ENCODE measurements at places on chromosomes 1 and 21.

DNA sequence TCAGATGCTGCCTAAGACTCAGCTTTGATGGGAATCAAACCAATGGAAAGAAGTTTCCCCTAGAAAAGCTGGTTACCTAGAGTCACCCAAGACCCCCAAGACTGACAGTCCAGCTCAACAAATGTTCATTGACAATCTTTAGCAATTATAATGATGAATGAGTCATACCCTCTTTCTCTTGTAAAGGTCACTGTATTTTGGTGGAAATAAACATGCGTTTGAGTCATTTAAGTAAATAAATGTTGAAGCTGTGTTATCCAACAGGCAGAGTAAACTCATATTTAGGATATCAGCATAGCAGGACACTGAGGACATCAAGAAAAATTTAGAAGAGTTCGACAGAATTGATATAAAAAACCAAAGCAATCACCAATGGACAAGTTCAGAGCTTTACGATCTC is 295.9 kb downstream of the RGS7 start:
- DNase-seq, result no peak

GRCh38 chr1:205046870-205047269 is 3.9 kb downstream of the CNTN2 start:
- no peak for DNase-seq

- DNase-seq, result peak; percentile 78
Measured at GRCh38 chr1:111733183-111733991, 5.8 kb downstream of the INKA2 start.

GRCh38 chr1:6873298-6874015 is 88.2 kb downstream of the CAMTA1 start:
- no peak for DNase-seq

GRCh38 chr1:188735567-188735966 is 1742.1 kb downstream of the BRINP3 start:
- DNase-seq, result no peak

DNA sequence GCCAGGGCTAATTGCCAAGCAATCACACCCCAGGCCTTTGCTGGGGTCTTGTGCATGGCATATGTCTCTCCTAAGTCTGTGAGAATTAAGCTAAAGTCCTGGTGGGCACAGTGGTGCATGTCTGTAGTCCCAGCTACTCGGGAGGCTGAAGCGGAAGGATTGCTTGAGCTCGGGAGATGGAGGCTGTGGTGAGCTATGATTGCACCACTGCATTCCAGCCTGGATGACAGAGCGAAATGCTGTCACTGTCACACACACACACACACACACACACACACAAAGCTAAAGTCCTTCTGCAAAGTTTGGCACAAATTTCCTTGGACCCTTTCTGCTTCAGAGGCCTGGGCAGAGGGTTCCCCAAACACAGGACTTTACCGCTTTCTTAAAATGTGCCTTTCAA is 31.3 kb upstream of the DNAJC11 start:
- no peak for DNase-seq

- DNase-seq, result peak; percentile 68
Measured at GRCh38 chr1:145918992-145919939, 749 bp upstream of the PEX11B start.

DNA sequence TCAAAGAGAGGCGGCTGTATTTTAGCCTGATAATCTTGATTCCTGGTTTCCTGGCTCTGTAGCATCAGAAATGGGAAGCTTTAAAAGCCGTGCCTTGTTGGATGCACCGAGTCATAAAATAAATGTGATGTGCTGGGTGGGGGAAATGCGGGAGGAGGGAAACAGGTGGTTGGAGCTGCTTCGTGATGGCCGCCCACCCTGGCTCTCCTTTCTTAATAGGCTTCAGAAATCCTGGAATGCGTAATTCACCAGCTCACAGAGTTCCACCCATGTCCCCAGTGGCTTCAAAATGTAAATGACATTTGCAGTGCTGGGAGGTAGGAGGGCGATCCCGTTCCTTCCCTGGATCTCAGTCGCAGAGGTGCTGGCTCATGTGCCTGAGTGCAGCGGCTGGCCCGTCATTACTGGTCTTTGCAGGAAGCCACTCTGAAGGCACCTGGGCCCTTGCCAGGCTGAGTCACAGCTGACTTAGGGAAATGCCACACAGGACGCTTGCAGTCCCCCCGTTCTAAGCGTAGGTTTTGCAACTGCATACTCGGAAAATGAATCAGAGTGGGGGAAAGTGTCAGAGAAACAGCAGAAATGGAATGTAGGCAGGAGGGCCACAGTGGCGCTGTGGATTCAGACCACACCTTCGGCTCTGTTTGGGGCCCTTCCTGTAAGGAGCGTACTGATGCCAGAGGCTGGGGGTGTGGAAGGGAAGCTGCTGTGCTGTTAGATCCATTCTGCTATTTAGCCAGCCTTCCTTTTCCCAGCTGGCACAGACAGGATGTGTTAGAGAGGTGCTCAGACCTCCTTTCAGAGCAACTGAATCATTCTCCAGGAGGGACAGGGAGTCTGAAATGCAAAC is 37.6 kb downstream of the GALNT2 start:
- DNase-seq, result peak; percentile 94

DNA sequence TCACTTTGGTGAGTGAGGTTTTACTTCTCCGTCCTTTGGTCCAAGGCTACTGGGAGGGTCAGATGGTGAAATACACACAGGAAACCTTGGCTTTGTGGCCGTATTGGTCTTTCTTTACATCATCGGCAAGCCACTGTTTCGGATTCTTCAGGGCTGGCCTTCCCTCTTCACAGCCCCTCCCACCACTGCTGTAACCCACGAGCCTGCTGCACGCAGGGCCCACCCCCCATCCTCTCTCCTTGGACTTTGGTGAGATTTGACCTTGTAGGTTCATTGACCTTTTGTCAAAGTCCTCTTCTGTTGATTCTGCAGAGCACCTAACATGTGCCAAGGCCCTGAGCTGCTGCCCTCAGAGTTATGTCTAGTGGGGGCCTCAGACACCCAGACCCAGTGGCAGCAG is 328.6 kb downstream of the CAMTA1 start:
- DNase-seq, result no peak

DNA sequence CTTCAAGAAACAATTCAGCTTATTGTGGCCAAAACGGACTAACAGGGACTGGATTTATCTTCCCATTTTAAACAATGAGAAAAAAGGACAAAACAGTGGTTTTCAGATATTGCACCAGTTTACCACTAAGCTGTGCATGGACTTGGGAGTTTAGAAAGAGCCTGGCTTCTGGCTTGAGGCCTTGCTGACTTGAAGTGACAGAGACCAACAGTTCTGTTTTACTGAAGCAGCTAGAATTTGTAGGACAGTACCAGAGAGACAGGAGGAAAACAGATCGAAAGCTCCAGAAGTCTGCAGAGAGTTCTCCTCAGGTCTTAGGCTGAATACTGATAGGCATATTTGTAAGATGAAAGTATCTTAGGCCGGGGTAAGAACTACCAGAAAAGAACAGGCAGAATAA is 20.5 kb downstream of the FCRL4 start:
- no peak for DNase-seq

GRCh38 chr1:109388208-109388711 is 9.5 kb downstream of the SORT1 start:
- DNase-seq, result no peak

DNA sequence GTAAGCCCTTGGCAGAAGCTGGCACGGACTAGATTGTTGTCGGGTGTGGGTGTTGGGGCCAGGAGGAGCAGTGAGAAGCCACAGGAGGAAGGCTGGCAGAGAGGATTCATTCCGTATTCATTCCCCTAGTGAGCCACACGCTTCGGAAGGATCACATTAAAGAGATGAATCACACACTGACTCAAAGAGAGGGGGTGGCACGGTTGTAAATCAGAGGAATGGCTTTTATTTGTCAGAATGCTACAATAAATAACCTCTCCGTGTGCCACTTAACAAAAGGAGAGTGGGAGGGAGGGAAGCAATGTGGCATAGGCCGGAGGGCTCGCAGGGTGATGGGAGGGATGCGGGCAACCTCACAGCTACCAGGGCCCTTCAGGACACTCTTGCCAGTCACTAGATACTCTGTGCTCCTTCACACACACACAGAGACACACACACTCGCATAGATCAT is 135.5 kb downstream of the HIVEP3 start:
- no peak for DNase-seq
